ENCODE measurements at places on chromosomes 12 and 14.

DNA sequence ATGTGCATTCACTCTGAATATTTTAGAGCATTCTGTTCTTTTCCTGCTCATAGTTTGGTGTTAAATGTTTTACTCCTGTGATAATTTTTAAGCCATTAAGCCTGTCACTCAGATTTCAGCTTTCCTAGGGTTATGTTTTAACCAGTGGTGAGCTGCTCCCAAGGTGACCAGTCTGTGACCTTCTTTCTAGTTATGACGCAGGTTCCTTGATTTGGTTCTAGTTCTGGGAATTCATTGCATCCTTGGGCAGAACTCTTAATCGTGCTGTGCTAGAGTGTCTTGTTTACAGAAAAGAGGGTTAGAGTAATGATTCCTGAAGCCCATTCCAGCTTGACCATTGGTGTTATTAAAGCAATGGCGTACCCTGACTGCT is 2.2 kb downstream of the GABARAPL1 start:
- DNase-seq, result peak; percentile 17

- DNase-seq, result peak; percentile 30
These were observed 1.5 kb upstream of the GALNT6 start for GRCh38 chr12:51392556-51393237.

DNA sequence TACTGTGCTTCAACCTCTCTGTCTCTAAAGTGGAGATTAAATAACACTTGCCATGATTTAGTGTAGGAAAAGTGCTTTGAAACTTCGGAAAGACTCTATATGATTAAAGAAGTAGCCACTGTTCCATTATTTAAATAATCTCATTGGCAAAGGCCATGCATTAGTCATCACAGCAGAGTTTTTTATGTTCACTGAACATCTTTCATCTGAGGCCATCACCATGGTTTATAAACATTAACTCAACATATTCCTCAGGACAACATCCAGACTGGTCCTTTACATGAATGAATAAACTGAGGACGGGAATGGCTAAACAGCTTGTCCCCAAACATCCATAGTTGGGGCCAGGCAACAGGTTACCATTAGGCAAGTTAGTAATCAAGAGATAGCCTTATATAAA is 124.6 kb upstream of the FRMD6 start:
- no peak for DNase-seq

DNA sequence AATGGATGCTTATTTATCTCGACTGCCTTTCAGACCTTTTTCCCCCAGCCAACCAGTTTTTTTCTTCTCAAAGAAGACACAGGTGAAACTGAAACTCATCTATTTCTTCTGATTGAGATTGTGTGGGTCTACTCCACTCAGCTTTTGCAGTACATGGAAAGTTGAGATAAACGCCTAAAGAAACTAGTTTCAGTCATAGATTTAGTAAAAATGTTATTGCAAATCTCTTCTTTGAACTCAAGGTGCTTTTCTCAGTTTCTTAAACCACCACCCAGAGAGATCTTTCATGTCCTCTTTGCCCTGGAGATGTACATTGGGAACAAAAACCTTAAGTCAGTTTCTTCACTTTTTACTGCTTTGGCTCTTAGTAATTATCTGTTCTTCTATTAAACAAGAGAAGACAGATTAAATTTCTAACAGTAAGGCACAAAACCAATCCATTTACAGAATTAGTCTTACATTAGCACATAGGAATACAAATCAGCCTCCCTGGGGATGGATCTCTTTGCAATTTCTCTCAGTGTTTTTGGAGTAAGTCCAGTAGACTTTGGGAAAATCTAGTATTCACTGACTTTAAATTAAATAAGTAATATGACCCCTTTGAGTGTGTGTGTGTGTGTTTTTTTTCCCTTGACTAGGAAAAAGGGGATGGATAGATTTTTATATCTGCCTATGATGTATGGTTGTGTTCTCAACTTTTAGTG is 11.6 kb downstream of the FBXW8 start:
- no peak for DNase-seq

DNA sequence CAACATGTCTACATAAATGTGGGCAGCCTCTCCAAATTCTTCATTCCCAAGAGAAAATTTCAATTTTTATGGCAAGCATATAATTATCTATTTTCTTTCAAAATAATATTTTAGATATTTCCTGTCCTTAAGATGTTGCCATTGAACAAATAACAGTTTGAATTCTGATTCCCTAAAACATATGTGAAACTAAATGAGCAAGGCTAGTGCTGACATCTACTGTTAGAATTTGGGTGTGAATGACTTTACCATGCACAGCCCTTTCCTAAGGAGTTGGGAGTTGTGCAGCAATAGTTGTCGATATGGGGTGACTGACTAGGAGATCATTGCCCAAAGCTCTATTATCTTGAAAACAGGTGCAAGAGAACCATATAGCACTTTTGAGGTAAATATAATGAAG is 108.2 kb upstream of the SLC38A4 start:
- DNase-seq, result no peak

GRCh38 chr14:19941668-19942067 is 11.0 kb downstream of the OR4K1 start:
- DNase-seq, result no peak

DNA sequence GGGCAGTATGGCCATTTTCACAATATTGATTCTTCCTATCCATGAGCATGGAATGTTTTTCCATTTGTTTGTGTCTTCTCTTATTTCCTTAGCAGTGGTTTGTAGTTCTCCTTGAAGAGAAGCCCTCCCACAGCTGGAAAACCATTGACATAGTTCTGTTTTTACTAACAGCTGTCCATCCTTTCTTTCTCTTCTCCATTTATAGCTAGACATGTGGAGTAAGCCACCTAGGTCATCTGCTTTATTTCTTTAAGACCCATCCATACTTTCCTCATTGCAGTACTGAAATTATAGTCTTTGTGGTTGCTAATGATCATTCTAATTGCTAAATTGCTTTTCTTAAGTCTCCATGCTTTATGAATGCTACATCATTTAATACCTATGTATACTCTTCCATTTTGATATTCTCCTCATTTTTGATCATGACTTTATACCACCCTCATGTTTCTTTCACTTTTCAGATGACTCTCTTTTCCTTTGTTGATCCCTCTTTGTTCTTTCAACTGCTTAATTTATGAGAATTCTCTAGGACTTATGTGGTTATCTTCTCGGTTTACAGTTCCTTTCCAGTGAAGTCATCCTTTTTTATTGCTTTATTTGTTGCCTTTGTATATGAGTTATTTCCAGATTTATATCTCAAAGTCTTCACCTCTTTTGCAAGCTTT is 114.2 kb downstream of the PCNX1 start:
- no peak for DNase-seq

DNA sequence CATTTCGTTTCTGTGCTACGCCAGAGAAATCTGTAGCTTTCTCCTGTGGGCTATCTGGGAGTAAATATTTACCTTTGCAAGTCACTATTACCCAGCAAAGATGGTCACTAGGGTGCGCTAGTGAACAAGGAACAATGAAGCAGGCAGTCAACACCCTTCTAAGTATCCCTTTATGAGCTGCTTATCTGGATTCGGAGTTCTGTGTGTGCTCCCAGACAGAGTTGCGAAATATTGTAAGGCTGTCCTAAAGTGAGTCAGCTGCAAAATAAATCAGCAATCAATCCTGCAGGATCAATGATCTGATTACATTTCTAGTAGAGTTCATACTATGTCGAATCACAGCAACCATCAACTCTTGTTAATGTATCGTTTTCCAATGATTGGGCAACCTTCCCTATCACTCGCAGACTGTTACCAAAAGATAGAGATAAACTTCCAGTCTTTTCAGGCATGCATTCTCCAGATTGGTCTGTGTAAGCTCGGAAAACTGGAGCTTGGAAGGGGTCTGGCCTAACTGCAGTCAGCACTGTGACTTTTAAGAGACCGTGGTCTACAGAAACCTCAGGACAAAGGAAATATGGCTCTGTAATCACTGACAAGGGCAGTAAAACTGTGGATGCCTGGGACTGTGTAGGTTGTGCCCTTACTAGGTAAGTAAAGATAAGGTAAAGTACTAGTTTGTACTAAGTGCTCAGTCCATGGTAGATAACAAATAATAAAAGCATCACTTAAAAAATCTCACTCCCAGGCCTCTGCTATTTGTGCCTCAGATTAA is 133.5 kb downstream of the KCNK10 start:
- peak; percentile 37 for DNase-seq

GRCh38 chr14:55867719-55868118 is 250.5 kb upstream of the PELI2 start:
- DNase-seq, result no peak

DNA sequence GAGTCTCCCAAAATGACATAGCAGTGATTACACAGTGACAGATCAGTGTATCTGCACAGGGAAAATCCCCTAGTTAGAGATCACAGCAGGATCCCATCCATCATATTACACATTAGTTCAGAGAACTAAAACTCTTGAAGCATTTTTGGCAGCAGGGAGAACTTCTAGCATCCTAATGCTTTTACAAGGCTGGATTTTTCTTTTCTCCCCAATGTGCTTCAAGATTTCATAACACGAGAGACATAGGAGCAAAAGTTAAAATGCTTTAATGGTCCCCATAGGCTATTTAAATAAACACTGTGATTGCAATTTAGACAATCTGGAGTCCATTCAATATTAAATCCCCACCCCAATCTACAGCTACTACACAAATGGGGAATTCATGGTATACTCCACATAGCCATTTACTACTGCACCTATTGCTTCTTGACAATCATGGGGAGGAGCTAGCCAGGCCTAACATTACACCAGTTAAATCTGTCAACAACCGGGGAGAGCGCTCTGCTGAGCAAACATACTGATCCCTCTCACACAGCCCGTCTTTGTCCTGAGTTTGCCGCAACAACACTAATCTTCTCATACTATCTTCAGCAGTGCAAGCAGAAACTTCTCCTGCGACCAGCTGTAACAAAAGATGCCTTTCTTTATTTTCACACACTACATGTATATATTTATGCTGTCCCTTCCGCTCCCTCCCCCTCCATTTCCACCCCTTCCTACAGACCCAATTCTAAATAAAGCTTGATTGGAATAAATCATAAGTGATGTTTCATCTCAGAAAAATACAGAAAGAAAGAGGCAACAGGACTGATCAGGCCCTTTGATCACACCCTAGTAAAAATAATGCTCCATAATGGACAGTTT is 120.3 kb upstream of the SOX5 start:
- no peak for DNase-seq

DNA sequence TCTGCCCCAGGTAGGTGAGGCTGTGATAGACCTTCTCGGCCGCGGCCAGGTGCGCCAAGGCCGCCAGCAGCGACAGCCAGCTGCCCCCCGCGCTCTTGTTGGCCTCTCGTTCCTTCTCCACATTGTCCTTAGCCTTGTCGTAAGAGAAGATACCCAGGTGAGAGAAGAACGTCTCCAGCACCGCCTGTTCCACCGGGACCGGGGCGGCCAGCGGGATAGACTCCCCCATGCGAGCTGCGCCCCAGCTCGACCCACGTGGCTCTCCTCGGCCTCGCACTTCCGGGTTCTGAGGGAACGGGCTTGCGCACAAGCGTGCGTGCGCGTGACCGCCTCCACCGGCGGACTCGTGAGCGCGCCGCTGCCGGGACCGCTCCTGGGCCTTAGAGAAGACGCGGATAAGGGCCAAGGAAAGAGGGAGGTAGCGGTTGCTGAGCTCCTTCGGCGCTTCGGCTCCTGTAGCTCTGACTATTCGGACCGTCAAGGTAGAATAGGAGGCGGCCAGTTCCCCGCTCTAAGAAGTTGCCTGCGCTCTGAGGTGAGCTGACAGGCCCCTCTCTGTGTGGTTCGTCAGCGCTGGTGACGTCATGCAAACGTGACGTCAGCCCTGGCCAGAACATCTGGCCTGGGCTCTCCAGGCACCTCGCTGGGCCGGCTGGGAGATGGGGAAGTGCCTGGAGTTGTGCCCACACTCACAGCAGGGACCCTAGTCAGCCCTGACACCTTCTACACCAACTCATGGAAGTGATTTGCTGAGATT is at the start of gene KICS2:
Gene KICS2 (minus strand): TSS at position 288 of the 757 bp plus-strand sequence. CDS start 59 bp downstream, at position 229.
- peak; percentile 92 for DNase-seq

DNA sequence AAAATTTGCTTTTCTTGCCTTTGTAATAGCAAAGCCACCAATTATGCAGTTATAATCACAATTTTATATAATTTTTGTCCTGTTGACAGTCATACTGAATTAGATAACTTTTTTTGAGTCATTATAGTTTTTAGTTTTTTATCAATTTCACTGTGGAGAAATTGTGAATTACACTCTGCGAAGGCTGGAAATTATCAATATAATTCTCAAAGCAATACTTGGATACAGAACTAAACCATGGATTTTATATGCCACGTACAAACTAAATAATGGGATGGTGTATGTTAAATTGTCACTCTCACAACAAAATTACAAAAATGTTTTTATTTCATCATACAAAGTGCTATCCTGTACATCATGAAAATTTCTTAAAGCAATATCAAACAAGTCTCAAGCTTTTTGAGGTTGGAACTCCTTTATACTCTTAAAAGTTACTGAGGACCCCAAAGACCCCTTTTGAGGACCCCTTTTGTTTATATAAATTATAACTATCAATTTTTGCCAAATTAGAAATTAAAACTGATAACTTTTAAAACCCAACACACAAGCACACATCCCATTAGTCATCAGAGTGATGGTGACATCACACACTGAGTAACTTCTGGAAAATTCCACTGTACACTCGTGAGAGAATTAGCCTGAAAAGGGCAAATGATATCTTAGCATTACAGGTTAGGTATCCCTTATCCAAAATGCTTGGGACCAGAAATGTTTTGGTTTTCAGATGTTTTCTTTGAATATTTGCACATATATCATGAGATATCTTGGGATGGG is 19.8 kb upstream of the AQP2 start:
- DNase-seq, result no peak

GRCh38 chr12:105041186-105041585 is 43.1 kb downstream of the ALDH1L2 start:
- DNase-seq, result no peak

GRCh38 chr14:84864548-84865271 is 665.2 kb upstream of the FLRT2 start:
- no peak for DNase-seq

DNA sequence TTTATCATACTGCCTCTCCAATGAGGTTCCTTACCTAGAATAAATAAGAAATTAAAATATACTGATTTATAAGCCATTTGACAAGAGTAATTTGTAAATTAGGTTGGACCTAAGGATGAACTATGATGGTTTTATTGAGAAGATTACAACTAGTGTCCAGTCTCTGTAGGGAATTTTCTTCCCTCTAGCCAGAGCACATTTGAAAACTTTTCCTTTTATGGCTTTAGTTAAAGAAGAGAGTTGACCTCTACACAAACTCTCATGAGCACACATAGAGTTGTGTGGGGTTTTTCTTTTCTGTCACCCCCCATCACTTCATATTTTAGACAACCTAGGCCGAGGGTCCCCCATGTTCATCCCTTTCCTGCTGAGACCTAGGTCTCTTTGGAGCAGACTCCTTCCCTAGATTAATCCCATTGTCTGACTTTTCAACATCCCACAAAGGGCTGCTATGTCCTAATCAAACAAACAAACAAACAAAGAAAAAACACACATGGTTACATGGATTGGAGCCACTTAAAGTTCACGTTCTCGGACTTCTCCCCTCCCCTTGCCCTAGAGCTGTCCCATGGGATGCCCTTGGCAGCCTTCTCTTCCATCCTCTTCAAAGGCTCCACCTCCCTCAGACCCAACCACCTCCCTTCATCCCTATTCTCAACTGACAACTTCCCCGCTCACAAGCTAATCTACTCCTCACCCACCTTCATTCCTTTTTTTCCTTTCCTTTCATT is 40.7 kb downstream of the GPR135 start:
- no peak for DNase-seq

- no peak for DNase-seq
These were observed 39.3 kb downstream of the NINJ2 start for GRCh38 chr12:623865-624372.

GRCh38 chr14:71395151-71395604 is 487.9 kb downstream of the PCNX1 start:
- no peak for DNase-seq
